ENCODE measurements at places on chromosomes 5 and 9.

- DNase-seq = peak; percentile 68
These were observed 10.1 kb downstream of the LHFPL2 start for GRCh38 chr5:78638423-78638822.

- DNase-seq = no peak
These were observed 308.8 kb upstream of the DMRT1 start for GRCh38 chr9:532707-533106.

DNA sequence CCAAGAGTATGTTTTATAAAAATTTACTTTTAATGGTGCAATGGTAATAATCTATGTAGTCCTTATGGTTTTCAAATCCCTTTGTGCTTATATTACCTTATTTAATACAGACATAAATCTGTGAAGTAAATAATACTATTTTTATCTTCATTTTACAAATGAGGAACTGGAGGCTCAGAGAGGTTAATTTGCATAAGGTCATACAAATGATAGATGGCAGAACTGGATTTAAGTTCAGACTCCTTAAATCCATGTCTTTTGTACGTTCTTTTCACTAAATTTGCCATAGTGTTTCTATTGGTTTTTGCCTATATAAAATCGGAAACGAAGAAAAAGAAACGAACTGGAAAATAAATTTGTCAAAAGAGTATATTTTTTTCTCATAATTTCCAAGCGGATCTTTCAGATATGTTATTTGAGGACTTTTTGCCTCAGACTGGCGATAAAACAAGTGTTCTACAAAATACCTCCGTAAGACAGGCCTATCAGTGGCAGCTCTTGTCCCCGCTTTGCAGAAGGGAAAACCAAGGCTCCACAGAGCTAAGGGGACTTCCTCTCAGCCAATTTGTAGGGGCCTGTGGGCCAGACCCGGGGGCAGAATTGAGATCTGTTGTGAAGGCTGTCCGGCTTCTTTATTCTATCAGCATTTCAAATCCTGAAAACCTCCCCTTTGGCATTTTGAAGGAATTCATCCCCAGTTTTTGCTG is 1.1 kb upstream of the TNFAIP8 start:
- DNase-seq = no peak

DNA sequence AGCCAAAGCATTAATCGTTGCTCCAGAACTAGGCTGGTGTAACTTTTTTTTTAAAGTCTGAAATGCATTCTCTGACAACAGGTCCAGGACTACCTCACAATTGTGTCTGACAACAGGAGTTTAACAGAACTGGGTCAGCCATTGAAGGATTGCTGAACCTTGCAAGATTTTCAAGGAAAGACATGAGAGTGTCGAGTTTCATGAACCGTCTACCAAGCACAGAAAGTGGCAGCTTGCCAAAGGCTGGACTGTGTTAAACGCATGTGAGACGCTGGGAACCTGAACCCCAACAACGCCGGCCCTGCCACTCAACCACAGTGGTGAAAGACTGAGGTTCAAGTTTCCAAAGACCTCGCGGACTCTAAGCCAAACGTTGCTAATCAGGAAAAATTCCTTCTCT is 79.1 kb downstream of the LHFPL2 start:
- DNase-seq = peak; percentile 84

DNA sequence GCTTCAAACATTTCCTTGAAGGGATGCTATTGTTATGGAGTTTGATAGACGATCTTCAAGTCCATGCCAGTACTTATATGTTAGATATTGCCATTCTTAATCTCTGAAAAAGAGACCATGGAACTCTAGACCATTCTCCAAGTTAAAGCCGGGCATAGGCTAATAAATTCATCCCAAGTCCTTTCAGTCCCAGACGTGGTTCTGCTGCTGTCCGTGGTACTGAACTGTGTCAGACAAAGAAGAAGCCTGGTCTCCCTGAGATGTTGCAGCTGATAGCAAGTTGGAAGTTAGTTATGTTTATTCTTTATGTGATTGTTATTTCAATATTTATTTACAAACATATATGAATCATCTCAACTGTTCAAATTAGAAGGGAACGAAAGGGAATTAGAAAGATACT is 158.7 kb downstream of the NMUR2 start:
- DNase-seq = peak; percentile 23

DNA sequence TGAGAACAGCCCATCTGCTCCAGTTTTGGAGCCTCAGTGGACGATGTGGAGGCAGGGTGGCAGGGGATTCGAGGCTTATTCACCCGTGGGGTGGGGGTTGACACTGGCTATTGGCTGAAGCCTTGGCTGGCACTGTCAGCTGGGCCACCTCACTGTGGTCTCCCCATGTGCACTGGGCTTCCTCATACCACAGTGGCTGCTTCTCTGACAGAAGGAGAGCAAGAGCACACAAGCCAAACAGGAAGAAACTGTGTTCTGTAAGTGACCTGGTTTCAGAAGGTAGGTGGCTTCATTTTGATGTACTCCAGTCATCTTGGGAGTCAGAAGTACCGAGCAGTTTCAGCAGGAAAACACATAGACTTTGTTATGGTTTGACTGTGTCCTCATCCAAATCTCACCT is 24.7 kb upstream of the CTNND2 start:
- DNase-seq = no peak

- no peak for DNase-seq
These were observed 121.4 kb downstream of the GNAQ start for GRCh38 chr9:77910194-77910621.

DNA sequence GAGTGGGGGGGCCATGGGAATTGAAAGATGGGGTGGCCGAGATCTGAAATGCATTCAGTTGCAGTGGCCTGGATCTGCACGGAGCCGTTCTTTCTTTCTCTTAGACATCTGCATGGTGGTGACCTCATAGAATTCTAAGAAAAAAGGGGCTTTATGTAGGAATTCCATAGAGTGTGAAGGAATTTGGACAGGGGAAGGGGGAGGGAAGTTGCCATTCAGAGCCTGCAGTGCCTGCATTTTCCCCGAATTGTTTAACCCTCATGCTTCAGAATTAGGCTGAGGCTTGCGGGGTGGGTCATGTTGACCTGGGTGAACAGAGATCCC is 4.9 kb downstream of the NEK6 start:
- DNase-seq = no peak

DNA sequence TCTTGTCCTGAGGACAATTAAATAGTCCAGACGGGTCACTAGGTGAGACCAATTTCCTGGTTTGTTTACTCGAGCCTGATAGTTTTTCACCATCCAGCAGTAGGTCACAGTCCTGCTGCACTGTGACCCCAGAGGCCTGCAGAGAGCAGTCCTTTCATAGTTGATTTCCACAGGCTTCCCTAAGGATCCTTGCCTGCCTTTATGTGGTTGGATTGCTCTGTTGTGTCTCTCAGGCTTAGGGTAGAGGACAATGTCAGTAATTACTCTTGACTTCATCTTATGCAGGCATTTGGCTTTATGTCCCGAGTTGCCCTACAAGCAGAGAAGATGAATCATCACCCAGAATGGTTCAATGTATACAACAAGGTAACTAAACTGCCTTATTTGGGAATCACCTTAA is 9.0 kb upstream of the CATSPER3 start:
- no peak for DNase-seq

GRCh38 chr9:123524866-123525265 is 168.9 kb downstream of the CRB2 start:
- DNase-seq = no peak

- DNase-seq = peak; percentile 67
These were observed 144.4 kb downstream of the SLC12A2 start for GRCh38 chr5:128228008-128228407.

DNA sequence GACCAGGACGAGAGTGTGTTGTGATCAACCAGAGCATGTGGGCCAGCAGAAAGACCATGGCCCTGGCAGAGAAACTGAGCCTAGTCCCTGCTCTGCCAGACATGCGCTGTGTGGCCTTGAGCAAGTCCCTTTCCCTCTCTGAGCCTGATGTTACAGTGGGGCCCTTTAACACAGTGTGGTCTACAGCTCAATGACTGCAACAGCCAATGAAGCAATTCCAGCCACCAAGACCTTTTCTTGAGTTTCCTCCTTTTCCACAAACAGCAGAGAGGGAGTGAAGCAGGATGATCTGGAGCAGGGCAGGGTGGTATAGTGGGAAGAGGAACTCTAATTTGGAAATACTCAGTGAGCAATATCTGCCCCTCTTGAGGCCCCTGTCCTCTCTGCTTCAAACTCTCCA is 25.8 kb upstream of the ARSI start:
- no peak for DNase-seq

DNA sequence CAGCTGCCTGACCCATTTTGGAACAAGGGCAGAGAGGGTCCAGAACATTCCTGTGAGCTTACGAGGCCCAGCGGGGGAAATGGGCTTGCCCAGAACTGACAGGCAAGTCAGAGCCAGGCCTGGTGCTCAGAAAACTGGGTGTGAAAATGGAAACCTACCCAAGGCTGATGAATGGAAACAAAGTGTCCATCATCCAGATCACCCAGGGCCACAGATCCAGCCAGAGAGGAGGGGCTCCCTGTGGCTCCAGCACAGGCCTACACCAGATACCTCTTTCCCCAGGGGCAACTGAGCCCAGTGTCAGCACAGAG is 3.1 kb downstream of the CLTB start:
- DNase-seq = no peak

DNA sequence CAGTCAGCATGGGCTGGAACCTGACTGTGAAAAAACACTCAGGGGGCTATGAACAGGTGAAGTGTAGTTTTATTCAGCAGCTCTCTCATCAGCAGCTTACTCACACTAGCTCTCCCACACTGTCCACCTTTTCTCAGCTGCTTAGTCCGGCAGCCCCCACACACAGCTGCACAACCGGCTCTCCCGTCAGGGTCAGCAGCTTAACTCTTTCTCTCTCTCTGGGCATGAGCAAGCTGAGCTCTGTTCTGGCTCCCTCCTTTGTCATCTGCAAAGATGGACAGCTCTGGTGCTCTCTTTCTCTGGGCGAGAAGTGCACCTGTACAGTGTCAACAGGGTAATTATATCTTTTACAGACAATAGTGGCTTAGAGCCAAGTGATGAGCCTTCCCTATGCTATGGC is 8.2 kb downstream of the DMAC1 start:
- DNase-seq = no peak

- no peak for DNase-seq
These were observed 24.5 kb downstream of the ERGIC1 start for GRCh38 chr5:172858511-172858989.

- no peak for DNase-seq
These were observed 2.1 kb downstream of the RNF145 start for GRCh38 chr5:159207222-159207685.

- no peak for DNase-seq
These were observed 74.5 kb downstream of the XRCC4 start for GRCh38 chr5:83151821-83152220.

- peak; percentile 63 for DNase-seq
These were observed 44.2 kb downstream of the NIPSNAP3B start for GRCh38 chr9:104808035-104808614.

DNA sequence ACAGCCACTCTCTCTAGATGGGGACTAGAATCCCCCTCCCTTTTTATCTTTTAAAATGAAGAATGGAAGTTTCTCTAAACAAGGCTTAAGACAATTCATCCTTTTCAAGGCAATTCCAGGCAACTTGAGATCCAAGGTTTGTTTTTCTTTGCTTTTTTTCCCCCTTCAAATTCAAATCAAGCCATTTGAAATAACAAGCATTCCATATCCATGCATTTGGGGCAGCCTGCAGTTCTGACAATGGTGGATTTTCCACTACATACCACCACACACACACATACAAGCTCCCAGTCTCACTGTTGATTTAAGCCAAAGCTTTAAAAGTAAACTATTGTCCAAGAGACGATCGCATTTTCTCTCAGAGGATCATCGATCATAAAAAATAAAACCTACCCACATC is 424 bp downstream of the INSYN2B start:
- no peak for DNase-seq

Data from femur (tissue), 1 donor.